Suprapubic skin (tissue), 4 donors: ENCODE measurements at places on chromosomes 11 and 22. TPM values are rescaled to one million over a fixed set of nuclear protein-coding genes. Genes with fewer than 3 reads are reported as not detected.

DNA sequence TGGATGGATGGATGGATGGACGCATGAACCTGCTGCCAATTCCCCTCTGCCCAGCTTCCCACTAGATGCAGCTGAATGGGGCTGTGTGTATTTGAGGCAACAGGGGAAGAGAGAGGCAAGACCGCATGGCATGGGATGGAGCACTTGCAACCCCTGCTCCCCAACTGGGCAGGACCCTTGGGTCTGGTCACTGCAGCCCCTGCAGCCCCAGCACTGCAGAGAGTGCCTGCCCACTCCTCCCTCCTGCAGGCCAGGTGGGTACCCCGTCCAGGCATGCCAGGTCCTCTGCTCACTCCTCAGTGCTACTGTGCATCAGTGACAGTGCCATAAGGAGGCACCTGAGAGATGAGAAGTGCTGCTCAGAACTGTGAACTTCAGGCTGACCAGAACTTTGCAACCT is 40.3 kb downstream of the OSBPL5 start:
- DNase-seq: no peak
- H3K4me3 ChIP-seq: no peak overlapping the region
- H3K4me1 ChIP-seq: peaks cover 52% of the 10 kb centered on the region

GRCh38 chr22:30781271-30781875 is 86.7 kb downstream of the OSBP2 start:
- H3K4me1 ChIP-seq: no peaks in the 10 kb centered on the region
- no peak for DNase-seq
- no peaks in the 10 kb centered on the region for H3K27me3 ChIP-seq
- H3K36me3 ChIP-seq: no peaks in the 10 kb centered on the region
- H3K27ac ChIP-seq: no peak overlapping the region

DNA sequence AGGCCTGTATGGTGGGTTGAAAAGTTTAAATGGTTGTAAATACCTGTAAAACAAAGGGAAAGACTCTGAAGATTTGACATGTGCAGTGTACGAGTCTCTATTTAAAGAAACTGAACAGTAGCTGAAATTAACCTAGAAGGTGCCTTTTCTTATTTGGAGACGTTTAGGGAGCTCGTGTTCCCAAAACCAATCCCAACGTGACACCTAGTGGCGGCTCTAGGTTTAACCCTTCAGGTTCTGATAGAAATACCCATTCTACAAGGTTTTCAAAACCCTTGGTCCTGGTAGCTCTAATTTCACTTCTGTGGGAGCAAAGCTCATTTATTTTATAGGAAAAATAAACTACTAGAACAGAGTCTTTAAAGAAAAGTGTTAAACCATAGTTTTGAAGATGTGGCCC is 258.3 kb downstream of the LRRC4C start:
- H3K27ac ChIP-seq: no peak overlapping the region
- no peaks in the 10 kb centered on the region for H3K27me3 ChIP-seq
- no peaks in the 10 kb centered on the region for H3K4me1 ChIP-seq
- H3K4me3 ChIP-seq: no peak overlapping the region

The ZBTB16 gene
- 474 TPM for total RNA-seq

The MS4A6E gene
- not detected for total RNA-seq

The SMTNL1 gene
- not detected for total RNA-seq
